ENCODE measurements at places on chromosomes 3 and 15.

GRCh38 chr3:142467768-142468167 lies 19.9 kb upstream of the XRN1 start:
- no peak for DNase-seq

GRCh38 chr3:195005251-195005620 lies 265.7 kb downstream of the XXYLT1 start:
- DNase-seq = no peak

DNA sequence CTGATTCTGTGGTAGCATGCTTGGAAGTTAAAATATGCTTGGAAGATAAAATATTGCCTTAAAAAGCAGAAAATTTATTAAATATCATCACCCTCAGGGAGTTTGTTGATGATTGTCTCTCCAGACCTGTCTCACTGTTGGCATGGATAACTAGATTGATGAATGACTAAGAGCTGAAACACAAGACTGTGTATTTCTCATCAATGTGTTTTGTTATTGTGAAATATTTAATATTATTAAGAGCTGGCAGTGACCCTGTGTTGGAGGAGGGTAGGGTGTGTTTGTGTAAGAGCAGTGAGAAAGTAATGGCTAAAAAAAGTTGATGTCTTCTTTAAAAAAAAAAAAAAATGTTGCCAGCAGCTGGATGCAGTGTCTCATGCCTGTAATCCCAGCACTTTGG lies 82.2 kb downstream of the ITPR1 start:
- no peak for DNase-seq

DNA sequence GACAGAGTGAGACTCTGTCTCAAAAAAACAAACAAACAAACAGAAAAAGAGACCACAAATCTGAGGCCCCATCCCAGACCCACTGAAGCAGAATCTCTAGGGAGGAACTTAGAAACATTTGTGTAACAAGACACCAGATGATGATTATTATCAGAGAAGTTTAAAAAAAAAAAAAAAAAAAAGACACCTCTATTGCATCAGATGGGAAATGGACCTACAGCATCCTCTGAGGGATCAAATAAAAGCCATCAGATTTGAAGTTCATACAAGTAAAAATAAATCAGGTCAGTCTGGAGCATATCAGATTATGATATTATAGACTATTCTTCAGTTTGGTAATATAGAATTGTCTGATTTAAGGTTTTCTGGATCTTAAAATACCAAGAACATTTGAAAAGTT lies 21.9 kb upstream of the LIPC start:
- no peak for DNase-seq

GRCh38 chr15:39598186-39598850 lies 17.4 kb downstream of the THBS1 start:
- no peak for DNase-seq

DNA sequence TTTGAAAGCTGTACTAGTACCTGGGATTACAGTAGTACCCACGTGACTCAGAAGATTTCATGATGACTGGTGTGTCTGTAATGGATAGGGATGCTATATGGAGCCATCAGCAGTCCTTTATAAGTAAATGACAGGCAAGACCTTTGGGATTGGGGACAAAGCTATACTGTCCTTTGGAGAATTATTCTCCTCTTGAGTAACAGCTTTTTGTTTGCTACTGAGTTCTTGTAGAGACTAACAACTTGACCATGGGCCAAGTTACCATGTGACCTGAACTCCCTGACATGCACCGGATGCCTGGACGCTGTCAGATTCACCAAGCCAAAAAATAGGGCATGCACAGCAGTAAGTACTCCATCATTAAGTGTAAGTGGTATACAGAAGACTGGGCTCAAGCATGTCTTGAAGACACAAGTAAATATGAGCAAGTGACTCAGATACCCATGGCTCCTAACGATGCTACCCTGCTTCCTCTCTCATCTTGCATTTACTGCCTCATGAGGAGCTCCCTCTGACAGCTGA lies 12.9 kb downstream of the SEC11A start:
- DNase-seq = peak; percentile 40

DNA sequence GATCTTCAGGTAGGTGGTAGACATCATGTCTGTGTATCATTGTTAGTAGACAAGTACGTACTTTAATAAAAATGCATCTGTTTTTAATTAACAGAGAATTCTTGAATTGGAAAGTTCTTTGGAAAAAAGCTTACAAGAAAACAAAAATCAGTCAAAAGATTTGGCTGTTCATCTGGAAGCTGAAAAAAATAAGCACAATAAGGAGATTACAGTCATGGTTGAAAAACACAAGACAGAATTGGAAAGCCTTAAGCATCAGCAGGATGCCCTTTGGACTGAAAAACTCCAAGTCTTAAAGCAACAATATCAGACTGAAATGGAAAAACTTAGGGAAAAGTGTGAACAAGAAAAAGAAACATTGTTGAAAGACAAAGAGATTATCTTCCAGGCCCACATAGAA lies 149.1 kb upstream of the LRRFIP2 start:
- no peak for DNase-seq

DNA sequence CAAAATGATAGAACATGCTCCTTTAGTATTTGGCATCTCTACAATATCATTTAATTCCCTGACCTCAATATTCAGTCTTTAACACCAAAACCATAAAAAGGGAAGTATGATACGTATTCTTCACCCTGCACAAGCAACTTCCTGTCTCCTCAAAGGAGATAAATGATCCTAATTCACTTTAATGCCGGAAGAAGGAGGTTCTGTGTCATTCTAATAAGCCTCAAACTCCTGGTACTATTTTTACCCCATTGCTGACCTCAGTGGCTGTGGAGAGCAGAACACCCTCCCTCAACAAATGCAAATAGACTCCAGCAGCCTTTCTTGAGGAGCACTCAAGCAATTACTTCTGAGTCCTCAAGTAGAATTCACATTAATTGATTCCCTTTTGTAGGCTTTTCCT lies 173.3 kb downstream of the TMEM108 start:
- DNase-seq = no peak

DNA sequence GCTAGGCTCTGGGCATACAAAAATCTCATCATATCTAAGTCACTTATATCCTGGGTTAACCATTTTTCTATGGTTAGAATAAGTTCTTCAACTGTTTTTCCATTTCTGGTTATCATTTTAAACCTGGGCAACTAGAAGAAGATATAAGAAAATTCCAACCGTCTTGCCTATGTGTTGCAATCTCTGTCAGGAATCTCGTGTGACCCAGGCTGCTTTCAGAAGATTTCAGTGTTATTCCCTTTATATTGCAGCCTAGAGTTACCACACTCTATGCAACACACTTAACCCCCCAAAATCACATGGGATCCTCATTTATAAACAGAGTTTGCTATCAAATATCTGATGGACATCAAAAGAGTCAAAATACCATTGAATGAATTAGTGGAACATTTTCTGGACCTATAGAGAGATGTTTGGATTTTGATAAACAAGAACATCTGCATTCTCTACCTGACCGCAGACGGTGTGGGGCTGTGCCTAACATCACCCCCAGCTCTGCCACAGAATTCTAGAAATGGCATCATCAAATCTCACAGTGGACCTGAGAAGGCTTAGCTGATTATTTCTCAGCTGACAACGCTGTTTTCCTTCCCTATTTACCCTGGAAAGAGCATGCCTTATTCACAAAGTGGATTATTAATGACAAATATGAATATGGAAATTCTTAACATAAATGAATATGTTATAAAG lies 515.7 kb downstream of the NTRK3 start:
- DNase-seq = no peak

GRCh38 chr3:76065964-76066363 lies 280.6 kb upstream of the ZNF717 start:
- DNase-seq = no peak

GRCh38 chr3:30630238-30631030 lies 24.0 kb downstream of the TGFBR2 start:
- no peak for DNase-seq

DNA sequence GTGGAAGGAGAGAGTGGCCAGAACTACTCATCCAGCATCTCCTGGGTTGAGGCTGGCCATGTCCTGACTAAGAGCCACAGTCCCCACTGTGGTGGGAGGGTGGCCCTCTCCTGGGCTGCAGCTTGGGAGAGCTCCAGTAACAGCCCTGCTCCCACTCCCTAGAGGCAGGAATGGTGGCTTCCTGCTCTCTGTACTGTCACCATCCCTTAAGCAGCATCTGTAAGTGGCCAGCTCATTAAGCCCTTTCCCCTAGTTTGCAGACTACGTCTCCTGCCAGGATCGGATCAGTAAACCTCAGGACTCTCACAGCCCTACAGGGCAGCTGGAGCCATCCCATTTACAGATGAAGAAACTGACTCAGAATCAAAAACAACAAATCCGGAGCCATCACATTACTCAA lies 30.5 kb downstream of the DNAJB8 start:
- no peak for DNase-seq

GRCh38 chr3:57755368-57755675 lies 787 bp upstream of the SLMAP start:
- no peak for DNase-seq

DNA sequence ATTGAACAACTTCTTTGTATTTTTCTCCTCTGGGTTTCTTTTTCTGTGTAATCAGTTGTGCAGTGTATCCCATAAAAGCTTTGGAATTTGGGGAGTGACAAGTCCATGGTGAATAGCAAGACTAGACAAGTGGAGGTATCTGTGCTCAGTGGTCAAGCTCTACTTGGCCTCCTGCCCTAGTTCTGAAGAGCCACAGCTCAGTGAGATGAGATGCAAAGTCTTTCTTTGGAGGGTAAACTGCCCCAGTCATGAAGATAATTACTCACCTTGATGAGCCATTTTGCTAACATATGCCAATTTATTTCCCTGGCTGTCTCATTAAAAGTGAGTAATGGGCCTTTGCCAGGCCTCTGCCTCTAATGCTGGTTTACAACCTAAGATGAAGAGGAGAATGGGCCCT lies 271.2 kb upstream of the TRIM42 start:
- no peak for DNase-seq

- DNase-seq = no peak
These were observed 27.8 kb downstream of the MAGEF1 start for GRCh38 chr3:184683900-184684560.

- no peak for DNase-seq
These were observed 25.7 kb downstream of the GJD2 start for GRCh38 chr15:34729056-34729455.

DNA sequence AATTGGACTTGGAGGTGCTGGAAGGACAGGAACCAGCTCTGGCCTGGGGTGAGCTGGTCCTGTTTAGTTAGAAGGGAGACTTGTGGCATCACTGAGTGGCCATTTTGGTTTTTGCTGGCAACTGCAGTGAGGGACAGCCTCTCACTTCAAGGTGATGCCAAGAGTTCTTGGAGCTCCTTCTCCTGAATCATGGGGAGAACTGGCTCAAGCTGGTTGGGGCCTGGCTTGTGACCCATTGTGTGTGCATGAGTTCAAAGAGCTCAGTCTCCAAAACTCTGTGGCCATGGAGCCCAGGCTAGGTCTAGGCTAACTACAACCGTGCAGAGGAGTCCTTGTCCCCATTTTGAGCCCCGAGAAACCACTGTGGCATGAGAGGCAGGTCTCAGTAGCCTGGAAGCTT lies 60.1 kb upstream of the ZNF148 start:
- DNase-seq = no peak

DNA sequence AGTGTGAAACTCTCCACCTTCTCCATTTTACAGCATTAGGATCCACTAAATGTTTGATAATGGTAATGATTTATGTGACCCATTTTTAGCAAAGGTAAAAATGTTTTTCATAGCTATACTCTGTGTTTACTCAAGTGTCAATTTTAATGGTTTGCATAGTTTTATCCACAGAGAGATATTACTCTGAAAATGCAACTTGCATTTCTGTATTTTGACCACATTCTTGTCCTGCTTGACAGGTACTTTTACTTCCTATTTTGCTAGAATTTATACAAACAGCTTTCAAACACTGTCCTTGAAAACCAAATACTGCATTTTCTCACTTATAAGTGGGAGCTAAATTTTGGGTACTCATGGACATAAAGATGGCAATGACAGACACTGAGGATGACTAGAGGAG lies 62.9 kb downstream of the SERPINI1 start:
- no peak for DNase-seq

DNA sequence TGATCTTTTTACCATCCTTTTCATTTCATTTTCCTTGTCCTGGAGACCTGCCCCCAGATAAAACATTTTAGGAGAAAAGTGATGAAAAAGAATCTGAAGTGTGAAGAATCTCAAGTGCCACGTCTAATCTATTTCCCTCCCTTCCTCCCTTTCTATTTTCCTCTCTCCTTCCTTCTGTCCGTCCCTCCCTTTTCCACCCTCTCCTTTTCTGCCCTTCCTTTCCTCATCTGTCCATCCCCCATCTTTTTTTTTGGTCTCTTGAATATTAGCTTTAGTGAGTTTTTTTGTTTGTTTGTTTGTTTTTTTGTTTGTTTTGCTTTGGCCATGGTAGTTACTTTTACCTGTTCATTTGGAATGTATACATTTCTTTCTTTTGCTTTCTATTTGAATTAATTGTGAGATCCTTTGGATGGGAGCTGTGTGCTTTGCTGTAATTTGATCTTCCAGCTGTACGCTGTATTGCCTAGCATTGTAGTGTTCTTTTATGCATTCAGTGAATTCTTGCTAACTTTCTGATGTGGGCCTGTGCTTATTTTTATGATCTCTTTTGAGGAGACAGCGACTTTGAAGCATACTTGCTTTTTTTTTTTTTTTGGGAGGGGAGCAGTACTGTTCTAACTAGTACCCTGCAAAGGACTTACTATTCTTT lies 19.2 kb downstream of the CDIN1 start:
- no peak for DNase-seq

GRCh38 chr3:36257158-36257852 lies 123.0 kb upstream of the STAC start:
- no peak for DNase-seq

- no peak for DNase-seq
These were observed 222.0 kb downstream of the STT3B start for GRCh38 chr3:31754575-31755278.

DNA sequence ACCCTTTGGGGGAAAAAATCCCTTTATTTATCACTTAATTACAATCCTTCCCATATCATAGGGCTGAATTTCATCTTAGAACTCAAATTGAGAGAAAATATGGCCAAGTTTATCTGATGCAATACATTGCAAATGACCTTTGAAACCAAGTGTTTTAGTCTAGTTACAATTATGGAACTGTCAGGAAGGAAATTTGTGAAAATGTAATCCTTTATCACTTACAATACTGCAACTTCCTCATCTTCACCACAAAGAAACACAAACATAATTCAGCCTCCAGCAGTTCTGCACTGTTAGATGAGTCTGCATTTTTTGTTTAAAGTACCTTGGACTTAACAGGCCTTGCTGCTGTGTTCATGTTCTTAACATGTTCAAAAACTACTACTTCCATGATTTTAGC lies 4.6 kb downstream of the CCPG1 start:
- DNase-seq = peak; percentile 16

DNA sequence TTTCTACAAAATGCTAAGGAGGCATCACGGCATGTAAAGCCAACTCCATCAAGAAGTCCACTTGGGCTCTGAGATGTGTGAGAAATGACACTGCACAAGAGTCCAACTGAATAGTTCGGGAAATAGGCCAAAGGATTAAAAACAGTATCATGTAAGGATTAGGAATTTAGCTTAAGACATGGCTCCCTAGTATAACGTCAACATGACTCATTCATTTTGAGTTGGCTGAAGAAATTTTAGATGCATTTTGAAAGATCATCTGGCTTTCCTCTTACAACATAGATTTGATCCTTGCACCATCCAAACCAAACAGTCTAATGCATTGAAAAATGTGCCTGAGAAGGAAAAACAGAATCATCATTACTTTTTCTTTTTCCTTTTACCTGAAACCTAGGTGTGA lies 109.3 kb upstream of the MME start:
- peak; percentile 51 for DNase-seq

GRCh38 chr3:129021140-129021551 lies 20.0 kb downstream of the EFCC1 start:
- peak; percentile 41 for DNase-seq
